Right ventricle myocardium superior (tissue), 1 donor: ENCODE measurements at places on chromosomes 3 and 15.

DNA sequence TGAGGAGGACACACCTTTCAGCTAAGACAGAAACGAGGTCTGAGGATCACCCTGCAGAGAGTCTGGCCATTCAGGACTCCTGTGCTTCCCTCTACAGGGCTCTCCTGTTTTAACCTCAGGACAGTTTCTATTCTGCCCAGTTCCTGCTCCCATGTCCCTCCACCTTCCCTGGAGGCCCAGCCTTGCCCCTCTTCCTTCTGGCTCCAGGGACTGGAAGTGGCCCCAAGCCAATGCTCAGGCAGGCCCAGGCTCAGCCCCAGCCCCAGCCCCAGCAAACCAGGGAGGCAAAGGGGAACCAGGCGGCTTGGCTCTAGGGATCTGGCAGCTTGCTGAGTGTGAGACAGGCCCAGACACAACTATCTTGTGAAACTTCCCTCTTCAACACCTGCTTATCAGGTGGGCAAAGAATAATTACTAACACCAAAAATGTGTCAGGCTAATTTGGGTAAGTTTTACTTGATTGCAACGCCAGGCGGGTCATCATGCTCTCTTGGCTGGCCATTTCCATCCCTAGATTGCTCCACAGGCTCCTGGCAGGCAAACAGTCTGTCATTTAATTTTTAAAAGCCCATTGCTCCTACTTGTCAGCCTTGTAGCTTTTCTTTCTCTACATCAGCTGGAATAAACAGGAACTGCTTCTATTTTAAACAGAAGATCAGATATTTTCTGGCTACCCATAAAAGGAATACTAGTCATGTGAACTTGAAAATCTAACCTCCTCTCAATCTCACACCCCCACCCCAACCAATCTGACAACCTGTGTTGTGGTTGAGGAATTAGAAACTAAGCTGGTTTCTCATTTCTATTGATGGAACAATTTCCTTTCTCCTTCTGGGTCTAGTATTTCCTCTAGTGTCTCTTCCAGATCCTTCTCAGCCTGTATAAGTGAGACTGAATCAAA, 33.5 kb downstream of the UPK1B start:
- DNase-seq: no peak

- no peak for DNase-seq
Measured at GRCh38 chr15:42444415-42445063, 46.4 kb downstream of the ZNF106 start.

DNA sequence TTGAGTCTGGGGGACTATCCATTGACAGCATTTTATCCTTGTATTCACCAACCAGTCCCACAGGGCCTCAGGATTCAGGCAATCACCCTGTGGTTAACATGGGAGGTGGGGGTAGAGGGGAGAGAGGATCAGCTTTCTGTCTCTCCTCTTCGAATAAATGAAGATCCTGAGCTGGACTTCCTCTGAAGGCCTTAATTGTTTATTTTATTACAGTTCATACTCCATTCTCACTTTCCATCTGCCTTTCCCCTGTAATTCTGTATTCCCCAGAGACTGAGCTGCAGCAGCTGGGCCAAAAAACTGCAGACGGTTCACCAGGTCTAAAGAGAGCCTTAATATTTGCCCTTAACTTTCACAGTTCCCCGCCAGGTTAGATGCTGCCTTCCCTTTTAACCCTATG, 11.9 kb downstream of the TAGLN3 start:
- no peak for DNase-seq

GRCh38 chr15:83210619-83211018, 3.0 kb upstream of the HDGFL3 start:
- no peak for DNase-seq

- DNase-seq: no peak
Measured at GRCh38 chr15:59963925-59964324, 40.2 kb upstream of the FOXB1 start.
